DMS79 treated with DMSO at 0.1 percent for 48 hours (cell line): ENCODE measurements at places on chromosomes 4 and X.

GRCh38 chr4:39320381-39321115 lies 45.6 kb downstream of the RFC1 start:
- DNase-seq, result no peak

DNA sequence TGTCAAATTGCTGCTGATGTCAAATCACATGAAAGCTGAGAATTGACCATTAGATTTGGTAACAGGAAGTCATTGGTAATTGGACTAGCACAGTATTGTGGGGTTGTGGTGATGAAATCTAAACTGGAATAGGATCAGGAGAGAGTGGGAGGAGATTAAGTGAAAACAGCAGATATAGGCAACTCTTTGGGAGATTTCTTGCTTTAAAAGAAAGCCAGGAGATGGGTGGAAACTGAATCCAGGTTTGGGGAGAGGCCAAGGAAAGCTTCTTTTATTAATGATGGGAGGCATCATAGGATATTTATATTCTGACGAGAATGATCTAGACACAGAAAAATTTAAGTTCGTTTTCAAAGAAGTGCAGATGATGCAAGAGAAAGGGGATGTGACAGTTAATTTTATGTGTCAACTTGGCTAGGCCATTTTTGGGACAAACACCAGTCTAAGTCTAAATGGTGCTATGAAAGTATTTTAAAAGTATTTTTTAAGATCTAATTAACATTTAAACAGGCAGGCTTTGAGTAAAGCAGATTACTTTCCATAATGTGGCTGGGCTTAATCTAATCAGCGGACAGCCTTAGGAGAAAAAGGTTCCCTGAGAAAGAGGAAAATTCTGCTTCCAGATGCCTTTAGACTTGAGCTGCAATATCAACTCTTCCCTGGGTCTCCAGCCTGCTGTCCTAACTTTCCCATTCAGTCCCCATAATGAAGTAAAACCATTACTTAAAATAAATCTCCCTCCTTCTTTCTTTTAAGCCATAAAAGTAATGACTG lies 24.7 kb downstream of the SEC24D start:
- DNase-seq, result no peak

DNA sequence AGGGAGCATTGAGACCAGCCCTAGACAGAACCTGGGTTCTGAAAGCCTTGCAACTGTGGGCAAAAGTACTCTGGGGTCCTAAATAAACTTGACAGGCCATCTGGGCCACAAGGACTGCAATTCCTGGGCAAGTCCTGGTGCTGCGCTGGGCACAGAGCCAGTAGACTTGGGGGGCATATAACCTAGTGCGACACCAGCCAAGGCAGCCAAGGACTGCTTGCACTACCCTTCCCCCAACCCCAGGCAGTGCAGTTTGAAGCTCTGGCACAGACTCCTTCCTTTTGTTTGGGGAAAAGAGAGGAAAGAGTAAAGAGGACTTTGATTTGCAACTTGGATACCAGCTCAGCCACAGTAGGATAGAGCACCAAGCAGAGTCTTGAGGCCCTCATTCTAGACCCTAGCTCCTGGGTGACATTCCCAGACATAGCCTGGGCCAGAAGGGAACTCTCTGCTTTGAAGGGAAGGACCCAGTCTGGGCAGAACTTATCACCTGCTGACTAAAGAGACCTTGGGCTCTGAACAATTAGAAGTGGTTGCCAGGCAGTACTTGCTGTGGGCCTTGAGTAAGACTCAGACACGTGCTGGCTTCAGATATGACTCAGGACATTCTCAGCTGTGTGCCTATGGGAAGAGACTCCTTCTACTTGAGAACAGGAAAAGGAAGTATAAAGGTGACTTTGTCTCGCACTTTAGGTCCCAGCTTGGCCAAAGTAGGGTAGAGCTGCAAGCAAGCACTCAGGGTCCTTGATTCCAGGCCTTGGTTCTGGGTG lies 522.8 kb downstream of the GLUD2 start:
- no peak for DNase-seq

DNA sequence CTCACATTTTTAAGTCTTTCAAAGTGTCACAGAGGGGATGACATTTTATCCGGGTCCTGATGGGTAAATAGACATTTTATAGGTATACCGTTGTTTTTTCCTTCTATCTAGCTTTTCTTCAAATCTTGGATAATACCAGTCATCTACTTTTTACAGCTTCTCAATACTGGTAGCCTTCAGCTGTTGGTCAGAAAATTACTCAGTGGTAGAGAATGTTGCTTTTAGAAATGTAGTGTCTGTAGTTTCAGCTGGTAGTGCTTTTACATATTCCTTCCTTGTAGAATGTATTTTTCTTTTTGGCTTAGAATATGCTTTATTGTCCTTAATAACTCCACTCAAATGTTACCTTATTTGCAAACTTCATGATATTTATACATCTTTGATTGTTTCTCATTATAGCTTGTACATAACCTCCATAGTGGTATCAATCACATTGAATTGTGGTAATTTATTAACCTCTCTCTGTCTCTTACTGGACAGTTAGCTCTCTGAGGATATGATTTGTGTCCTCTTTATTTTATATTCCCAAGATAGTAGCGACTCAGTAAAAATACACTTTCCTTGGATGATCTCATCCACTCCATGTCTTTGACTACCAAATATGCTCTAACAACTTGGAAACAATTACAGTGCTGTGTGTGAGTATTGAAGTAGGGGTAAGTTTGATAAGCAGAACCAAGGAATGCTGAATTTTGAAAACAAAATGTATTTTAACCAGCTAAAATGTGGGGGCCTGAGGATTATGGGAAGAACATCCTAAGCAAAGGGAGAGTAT lies 53.8 kb downstream of the RAP1GDS1 start:
- no peak for DNase-seq

GRCh38 chr4:160373911-160374310 lies 1271.0 kb downstream of the RAPGEF2 start:
- DNase-seq, result no peak

- no peak for DNase-seq
These were observed 299.9 kb downstream of the PPP4R3C start for GRCh38 chrX:27163236-27163635.

DNA sequence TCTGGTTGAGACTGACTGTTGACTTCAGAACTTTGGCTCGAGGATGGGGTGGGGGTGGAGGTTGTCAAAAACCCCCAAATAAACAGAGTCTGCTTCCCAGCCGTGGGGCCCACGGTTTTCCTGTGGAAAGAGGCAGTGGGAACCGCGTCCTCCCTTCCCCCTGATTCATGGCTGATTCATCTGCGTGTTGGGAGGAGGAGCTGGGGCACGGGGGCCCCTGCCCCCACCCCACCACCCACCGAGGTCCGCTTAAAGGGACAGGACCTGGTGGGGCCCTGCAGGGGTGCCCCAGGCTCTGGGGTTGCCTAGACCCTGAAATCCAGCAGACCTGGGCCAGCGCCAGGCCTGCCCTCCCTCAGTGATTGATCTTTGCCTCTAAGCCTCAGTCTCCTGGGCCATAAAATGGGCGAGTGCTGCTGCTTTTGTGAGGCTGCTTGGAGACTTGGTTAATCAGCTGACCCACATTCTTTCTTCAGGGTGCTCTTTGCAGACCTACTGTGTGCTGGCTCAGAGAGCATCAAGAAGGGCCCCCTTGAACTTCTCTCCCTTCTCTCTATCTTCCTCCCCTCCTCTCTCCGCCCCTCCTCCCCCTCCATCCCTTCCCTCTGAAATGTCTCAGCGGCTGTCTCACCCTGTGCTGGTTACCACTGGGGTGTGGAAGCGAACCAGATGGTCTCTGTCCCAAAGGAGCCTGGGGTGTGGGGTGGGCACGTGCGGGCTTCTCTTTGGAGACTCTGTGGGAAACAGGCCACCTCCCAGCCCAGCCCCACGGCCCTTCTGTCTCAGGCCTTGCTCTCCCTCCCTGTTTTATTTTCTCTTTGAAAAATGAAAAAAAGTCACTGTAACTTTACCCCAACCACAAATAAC lies 9.1 kb downstream of the HTRA3 start:
- DNase-seq, result no peak

- DNase-seq, result no peak
These were observed 36.0 kb downstream of the SLC9A7 start for GRCh38 chrX:46722742-46723568.

DNA sequence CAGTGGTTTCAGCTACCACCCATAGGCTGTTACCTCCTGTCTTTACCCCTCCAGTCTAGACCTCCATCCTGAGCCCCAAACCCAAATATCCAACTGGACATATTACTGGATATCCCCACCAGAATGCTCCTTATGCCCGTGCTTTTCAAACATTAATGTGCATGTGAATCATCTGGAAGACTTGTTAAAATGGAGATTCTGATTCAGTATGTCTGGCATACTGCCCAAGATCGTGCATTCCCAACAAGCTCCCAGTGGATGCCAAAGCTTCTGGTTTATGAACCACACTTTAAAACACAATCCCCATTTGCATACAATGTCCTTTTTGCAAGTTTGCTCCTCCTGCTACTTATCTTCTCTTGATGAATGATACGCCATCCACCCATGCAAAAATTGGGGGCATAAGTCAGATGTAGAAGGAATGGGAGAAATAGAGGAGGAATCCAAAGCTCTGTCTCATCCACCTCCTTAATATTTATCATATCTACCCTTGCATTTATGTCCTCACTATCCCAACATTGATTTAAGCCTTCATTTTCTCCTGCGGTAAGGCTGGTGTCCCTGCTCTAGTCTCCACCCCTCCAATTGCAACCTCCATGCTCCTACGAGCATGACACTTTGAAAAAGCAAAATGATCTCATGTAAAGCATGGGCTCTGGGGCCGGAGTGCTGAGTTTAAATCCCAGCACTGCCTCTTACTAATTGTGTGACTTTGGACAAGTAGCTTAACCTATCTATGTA lies 7.4 kb upstream of the PGRMC1 start:
- no peak for DNase-seq

GRCh38 chr4:71130827-71131603 lies 137.6 kb downstream of the DCK start:
- DNase-seq, result no peak

DNA sequence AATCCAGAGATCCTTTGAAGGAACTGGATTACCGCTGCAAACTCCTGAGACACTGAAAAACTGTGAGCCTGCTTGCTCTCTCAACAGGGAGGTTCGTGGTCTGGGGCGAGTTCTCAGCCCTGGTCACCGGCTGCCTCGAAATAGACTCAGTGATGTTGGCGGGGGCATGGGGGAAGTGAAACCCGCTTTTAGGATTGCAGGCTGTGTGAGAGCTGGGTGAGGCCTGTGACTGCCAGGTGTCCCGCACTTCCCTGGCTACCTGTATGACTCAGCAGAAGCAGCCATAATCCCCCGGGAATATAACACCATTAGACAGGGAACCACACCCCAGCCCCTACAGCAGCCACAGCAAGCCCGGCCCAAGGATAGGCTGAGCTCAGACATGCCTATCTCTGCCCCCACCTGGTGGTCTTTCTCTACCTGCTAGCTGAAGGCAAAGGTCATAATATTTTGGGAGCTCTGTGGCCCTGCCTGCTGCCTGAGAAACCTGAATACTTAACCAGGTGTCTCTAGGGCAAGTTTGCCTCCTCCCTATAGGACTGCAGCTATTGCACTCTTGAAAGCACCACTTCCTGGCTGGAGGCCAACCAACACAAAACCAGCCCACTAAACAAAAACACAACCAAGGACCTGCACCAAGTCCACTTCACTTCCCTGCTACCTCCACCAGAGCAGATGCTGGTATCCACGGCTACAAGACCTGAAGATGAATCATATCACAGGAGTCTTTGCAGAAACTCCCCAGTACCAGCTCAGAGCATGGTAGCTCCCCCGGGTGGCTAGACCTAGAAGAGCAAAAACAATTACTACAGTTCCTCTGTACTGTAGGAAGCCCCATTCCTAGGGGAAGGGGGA lies 202.0 kb downstream of the RRAGB start:
- DNase-seq, result peak; percentile 10

- DNase-seq, result no peak
These were observed 106.3 kb downstream of the SORCS2 start for GRCh38 chr4:7298619-7299009.

DNA sequence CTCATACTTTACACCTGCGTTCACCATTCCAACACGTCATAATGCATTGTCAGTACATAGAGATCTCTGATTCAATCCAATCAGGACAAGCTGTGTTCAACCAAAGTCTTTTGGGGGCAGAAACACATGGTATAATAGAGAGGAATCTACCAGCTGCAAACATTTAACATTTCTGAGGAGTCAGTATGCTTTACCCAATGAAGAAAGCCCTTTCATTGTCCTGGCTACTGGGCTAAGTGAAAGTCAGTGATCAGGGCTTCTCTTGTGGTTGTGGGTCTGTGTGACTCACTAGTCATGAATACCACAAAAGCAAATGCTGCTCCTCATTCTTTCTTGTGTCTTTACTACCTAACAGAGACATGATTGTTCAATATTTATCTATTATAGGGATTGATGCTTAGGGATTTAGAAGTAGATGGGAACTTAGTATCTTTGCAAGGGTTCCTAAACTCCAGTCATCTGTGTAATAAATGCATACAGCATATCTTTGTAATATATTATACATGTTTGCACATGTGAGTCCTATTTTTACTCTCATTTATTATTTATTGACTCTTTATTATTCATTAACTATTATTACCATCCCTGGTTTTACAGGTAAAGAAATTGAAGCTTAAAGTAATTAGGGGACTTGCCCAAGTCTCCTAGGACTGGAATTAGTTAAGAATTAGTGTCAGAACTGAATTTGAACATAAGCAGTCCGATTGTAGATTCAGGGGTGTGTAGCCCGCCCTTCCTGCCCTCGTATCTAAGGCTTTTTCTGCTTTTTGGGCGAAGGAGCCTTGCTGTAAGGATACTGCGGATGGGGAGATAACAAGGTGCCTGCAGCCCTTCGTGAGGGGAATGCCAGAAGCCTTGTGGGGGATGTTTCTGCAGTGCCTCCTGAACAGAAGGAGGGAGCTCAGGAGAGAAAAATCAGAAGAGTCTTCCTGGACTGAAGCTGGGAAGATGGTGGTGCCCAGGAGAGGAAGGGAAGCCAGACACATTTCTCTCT lies 353.1 kb upstream of the BOD1L1 start:
- DNase-seq, result no peak

GRCh38 chr4:78748381-78748780 lies 27.8 kb upstream of the BMP2K start:
- DNase-seq, result no peak

- no peak for DNase-seq
These were observed 317.1 kb upstream of the GALNT7 start for GRCh38 chr4:172851534-172851933.

DNA sequence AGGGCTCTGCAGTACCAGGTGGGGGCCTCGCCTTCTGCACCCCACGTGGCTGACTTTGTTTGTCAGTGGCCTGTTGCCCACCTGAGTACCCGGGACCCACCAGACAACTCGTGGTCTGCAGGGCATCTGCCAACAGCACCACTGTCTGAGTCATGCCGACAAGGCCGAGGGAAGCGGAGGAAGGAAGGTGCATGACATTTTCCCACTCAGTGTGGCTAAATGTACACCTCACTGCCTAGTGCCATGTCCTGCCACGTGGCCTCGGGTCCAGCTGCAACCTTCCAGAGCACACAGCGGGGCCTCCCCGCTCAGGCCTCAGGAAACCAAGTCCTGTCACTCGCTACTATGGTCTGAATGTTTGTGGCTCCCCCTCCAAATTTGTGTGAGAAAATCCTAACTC lies 22.1 kb downstream of the ABLIM2 start:
- no peak for DNase-seq

GRCh38 chrX:12439416-12439815 lies 301.1 kb downstream of the FRMPD4 start:
- DNase-seq, result no peak
